ENCODE measurements at places on chromosomes 6 and 20. TPM values are rescaled to one million over a fixed set of nuclear protein-coding genes. Genes with fewer than 3 reads are reported as not detected.

Gene OTOR
- total RNA-seq, result not detected

Gene RNF217
- total RNA-seq, result 1.2 TPM

Gene HLA-F
- 270 TPM for total RNA-seq

Gene NKAIN4
- not detected for total RNA-seq

Gene MAP3K4
- total RNA-seq, result 50.4 TPM

Gene SMPD2
- 20.5 TPM for total RNA-seq

DNA sequence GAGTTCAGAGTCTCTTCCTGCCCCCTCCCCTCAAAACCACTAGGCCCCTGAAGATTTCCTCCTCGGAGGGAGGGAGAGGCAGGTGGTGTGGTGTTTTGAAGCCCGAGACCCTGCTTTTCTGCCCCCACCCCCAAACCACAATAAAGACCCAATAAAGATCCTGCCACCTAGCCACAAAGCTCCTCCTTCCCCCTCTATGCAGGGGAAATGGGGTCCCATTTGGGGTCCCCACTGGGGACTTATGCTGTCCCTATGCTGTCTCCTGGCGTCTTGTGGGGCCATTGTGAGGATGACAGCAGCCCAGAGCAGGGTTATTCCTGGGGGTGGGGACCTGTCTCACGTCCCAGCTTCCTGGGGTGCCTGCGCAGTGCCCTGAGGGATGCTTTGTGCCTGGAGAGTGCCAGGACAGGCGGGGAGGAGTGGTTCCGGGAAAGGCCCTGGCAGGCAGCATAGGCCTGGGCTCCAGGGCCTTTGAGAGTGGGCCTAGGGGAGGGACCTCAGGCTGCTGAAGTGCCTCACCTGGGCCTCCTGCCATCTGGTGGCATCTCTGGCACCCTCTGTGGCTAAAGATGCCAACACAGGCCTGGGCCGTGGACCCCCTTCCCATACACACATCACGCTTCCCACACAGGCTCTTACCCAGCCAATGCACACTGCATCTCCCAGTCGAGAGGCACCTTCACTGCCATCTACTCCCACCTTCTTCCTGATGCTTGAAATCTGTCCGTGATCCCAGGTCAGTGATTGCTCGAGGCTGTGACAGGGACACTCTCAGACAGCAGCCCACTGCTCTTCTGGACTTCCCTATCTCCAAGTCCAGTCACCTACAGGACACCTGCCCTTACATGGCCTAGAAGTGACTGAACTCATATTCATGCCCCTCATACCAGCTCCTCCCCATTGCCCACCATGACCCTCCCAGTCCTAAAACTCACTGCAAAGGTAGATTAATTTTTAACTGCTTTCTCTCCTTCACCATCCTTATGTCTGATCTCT is 7.9 kb upstream of the ARMC12 start:
- no peaks in the 10 kb centered on the region for H3K36me3 ChIP-seq
- H3K27ac ChIP-seq, result peak overlapping the region; percentile 95
- H3K27me3 ChIP-seq, result no peaks in the 10 kb centered on the region
- H3K4me3 ChIP-seq, result peak overlapping the region; percentile 65

GRCh38 chr20:17495826-17496225 is 35.4 kb downstream of the BFSP1 start:
- no peak for DNase-seq
- H3K27me3 ChIP-seq, result peaks cover 17% of the 10 kb centered on the region
- H3K4me3 ChIP-seq, result no peak overlapping the region
- H3K4me1 ChIP-seq, result no peaks in the 10 kb centered on the region

DNA sequence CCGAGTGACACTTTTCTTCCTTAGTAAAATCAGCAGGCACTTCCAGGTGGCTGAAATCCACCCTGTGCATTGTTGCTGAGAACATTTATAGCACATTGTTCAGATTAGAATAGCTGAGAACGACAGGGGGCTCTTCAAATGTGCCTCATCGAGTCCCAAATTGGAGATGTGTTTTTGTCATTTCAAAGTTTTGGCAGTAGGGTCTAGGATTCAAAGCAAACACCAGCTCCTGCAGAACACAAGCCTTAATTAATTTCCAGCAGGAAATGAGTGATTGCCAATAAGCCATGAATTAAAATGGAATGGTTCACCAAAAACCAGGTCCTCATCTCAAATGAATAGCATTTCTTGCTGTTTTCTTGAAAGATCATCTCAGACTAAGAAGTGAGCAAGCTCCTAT is 171.6 kb downstream of the PLCB1 start:
- no peak overlapping the region for H3K27ac ChIP-seq
- no peak overlapping the region for H3K4me3 ChIP-seq
- H3K4me1 ChIP-seq, result no peaks in the 10 kb centered on the region
- no peaks in the 10 kb centered on the region for H3K36me3 ChIP-seq

DNA sequence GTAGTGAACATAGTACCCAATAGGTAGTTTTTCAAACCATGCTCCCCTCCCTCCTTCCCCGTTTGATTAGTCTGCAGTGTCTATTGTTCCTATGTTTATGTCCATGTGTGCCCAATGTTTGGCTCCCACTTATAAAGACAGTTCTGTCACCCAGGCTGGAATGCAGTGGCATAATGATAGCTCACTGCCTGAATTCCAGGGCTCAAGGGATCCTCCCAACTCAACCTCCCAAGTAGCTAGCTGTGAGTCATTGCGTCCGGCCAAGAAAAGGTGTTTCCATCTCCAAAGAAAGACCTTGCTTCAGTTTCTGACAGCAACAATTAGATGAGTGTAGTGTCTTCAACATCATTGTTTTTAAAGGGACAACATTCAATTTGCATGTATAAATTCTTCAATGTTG is 131.1 kb upstream of the CEP162 start:
- no peaks in the 10 kb centered on the region for H3K36me3 ChIP-seq
- no peak for DNase-seq
- H3K4me1 ChIP-seq, result no peaks in the 10 kb centered on the region
- no peak overlapping the region for H3K4me3 ChIP-seq
- no peak overlapping the region for H3K27ac ChIP-seq

DNA sequence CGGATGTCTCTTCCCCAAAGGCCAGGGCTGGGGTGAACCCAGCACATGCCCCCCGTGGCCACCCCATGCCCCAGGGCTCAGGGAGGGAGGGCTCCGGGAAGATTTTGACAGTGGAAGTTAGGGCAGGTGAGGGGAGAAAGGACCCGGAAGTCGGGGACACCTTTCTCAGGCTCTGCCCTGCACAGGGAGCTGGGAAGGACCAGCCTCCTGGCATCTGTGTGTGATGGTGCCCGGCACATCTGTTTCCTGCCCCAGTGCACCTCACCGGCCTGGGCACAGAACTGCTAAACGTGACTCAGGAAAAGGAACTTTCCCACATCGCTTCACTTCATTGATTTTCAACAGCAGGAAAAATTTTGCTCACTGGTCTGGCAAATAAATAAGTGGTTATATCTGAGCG is 141.1 kb upstream of the AFDN start:
- H3K27me3 ChIP-seq, result peaks cover 64% of the 10 kb centered on the region
- no peak overlapping the region for H3K27ac ChIP-seq
- H3K4me1 ChIP-seq, result no peaks in the 10 kb centered on the region
- H3K4me3 ChIP-seq, result no peak overlapping the region

GRCh38 chr20:47041396-47041899 is 146.8 kb downstream of the EYA2 start:
- H3K4me1 ChIP-seq, result peaks cover 2% of the 10 kb centered on the region
- H3K27me3 ChIP-seq, result peaks cover 9% of the 10 kb centered on the region
- H3K27ac ChIP-seq, result no peak overlapping the region
- H3K4me3 ChIP-seq, result no peak overlapping the region
- no peaks in the 10 kb centered on the region for H3K36me3 ChIP-seq
- no peak for DNase-seq

- DNase-seq, result peak; percentile 85
- no peaks in the 10 kb centered on the region for H3K36me3 ChIP-seq
- no peak overlapping the region for H3K27ac ChIP-seq
- H3K27me3 ChIP-seq, result peaks cover 6% of the 10 kb centered on the region
- no peaks in the 10 kb centered on the region for H3K4me1 ChIP-seq
These were observed 54.5 kb downstream of the STMND1 start for GRCh38 chr6:17156112-17156921.

DNA sequence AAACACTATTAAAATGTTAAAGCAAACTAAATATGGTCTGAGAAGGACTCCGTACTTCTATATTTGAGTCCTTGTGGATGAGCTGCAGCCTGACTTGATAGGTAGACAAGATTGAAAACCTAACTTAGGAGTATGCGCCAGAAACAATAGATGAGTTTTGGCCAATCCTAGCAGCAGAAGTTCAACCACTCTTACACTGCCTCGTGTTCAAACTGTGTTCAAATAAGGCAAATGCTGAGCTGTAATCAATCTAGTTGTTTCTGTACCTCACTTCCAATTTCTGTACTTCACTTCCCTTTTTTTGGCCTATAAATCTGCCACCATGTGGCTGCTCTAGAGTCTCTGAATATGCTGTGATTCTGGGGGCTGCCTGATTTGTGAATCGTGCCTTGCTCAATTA is 13.2 kb upstream of the SERINC1 start:
- no peak overlapping the region for H3K4me3 ChIP-seq
- no peaks in the 10 kb centered on the region for H3K36me3 ChIP-seq
- no peak for DNase-seq
- H3K4me1 ChIP-seq, result no peaks in the 10 kb centered on the region
- no peak overlapping the region for H3K27ac ChIP-seq

DNA sequence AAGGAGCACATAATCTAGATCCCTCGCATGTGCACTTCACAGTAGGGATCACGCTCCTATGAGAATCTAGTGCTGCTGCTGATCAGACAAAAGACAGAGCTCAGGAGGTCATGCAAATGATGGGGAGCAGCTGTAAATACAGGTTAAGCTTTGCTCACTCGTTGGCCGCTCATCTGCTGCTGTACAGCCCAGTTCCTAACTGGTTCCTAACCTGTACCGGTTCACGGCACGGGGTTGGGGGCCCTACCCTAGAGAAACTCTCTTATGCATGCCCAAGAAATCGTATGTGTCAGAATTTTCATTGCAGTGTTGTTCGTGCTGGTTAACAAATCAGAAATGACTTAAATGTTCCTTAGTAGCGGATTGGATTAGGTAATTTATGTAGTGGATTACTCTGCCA is 116.1 kb downstream of the CDH26 start:
- no peak overlapping the region for H3K4me3 ChIP-seq
- no peaks in the 10 kb centered on the region for H3K36me3 ChIP-seq
- H3K27ac ChIP-seq, result no peak overlapping the region
- no peaks in the 10 kb centered on the region for H3K4me1 ChIP-seq
- no peak for DNase-seq

DNA sequence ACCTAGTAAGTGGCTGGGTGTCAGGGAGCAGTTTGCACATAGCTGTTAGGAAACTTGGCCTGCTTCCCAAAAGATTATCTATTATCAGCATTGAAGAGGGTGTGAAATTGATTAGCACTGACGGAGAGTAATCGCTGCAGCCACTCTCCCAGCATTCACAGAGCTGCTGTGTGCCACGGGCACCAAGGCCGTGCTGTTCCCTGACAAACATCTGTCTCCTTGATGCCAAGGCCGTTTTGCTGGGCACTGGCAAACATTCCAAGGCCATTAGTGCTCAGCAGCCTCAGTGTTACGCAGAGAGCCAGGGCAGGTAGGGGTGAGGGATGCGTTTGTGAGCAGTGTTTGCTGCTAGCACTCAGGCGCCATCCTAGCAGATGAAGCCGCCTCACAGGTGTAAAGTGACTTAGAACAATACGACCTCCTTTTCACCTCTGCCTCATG is 57.7 kb upstream of the VSTM2L start:
- H3K36me3 ChIP-seq, result peaks cover 18% of the 10 kb centered on the region
- no peak overlapping the region for H3K4me3 ChIP-seq
- no peak for DNase-seq
- no peak overlapping the region for H3K27ac ChIP-seq

GRCh38 chr6:112503091-112503596 is 156.0 kb downstream of the RFPL4B start:
- no peaks in the 10 kb centered on the region for H3K36me3 ChIP-seq
- H3K4me1 ChIP-seq, result no peaks in the 10 kb centered on the region
- H3K27me3 ChIP-seq, result no peaks in the 10 kb centered on the region
- H3K27ac ChIP-seq, result no peak overlapping the region
